ENCODE measurements at places on chromosomes 13 and 19. TPM values are rescaled to one million over a fixed set of nuclear protein-coding genes. Genes with fewer than 3 reads are reported as not detected.

The DCT gene
- polyA plus RNA-seq: not detected

The IGSF23 gene
- polyA plus RNA-seq: not detected

The SKA3 gene
- 179 TPM for polyA plus RNA-seq

The IFI30 gene
- 31.9 TPM for polyA plus RNA-seq

The SCEL gene
- polyA plus RNA-seq: not detected

- H3K4me1 ChIP-seq: no peaks in the 10 kb centered on the region
- H3K4me3 ChIP-seq: peak overlapping the region; percentile 81
- H3K27me3 ChIP-seq: peaks cover 24% of the 10 kb centered on the region
- H3K27ac ChIP-seq: no peak overlapping the region
- no peak for DNase-seq
- H3K36me3 ChIP-seq: no peaks in the 10 kb centered on the region
These were observed 705 bp downstream of the STXBP2 start for GRCh38 chr19:7637374-7638256.

- H3K4me1 ChIP-seq: no peaks in the 10 kb centered on the region
- H3K27ac ChIP-seq: no peak overlapping the region
- peaks cover 70% of the 10 kb centered on the region for H3K27me3 ChIP-seq
- H3K4me3 ChIP-seq: peak overlapping the region; percentile 72
These were observed 3.1 kb downstream of the KISS1R start for GRCh38 chr19:920051-920864.

DNA sequence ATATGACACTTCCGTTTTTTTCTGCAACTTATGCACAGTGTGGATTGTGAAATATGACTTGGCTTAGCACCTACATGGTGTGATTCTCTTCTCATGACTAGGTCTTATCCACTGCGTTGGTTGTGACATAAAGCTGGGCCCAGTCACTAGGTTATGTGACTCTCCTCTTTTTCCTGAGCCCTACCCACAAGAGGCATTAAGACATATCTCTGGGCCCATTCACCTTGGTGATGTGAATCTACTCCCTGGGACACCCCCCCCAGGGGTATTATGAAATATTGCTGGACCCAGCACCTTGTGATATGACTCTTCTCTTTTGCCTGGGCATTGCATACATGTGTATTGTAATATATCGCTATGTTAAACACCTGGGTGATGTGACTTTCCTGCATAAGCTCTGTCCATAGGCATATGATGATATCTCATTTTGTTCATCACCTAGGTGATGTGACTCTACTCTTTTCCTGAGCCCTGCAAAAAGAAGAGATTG is 85.8 kb upstream of the ZNF43 start:
- H3K4me3 ChIP-seq: no peak overlapping the region
- H3K27ac ChIP-seq: no peak overlapping the region
- no peaks in the 10 kb centered on the region for H3K4me1 ChIP-seq
- DNase-seq: no peak

DNA sequence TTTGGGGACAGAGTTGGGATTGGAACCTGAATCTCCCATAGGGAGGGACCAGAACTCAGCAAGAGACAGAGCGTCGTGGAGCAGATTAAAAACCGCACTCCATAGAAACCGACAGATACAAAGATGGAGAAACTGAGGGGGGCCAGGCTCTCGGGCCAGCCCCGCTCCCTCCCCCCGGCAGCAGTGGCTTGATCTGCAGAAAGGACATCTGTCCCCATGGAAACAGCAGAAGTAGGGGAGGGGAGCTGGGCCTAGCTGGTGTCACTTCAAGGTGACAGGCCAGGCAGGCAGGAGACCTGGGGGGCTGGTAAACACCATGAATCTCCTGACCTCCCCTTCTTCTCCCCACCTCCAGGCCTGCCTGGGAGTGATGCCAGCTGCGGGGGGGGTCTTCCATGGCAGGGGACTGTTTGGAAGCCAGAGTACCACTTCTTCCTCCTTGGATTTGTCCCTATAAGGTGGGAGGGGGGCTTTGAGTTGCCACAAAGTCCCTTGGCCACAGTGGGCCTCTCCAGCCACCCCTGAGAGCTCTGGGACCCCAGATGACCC is 10.9 kb downstream of the TMIGD2 start:
- no peak for DNase-seq
- H3K27me3 ChIP-seq: no peaks in the 10 kb centered on the region
- H3K4me1 ChIP-seq: no peaks in the 10 kb centered on the region
- no peaks in the 10 kb centered on the region for H3K36me3 ChIP-seq
- no peak overlapping the region for H3K4me3 ChIP-seq

DNA sequence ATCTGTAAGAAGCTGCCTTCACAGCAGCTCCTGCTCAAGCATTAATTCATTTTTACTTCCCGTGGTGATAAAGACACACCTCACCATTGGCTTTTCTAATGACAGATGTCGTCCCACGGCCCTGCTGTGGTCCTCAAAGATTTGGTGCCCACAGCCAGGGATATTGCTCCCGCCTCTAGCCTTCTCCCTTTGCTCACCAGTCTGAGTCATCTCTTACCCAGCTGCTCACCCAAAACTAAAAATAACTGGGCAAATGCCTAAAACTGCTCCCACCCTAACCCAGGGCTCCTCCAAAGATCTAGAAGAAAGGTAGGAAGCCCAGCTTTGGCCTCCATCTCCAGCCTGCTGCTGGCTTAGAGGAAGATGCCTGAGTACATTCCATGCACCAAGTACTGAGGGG is 371.1 kb upstream of the ZNF507 start:
- no peaks in the 10 kb centered on the region for H3K36me3 ChIP-seq
- no peak overlapping the region for H3K4me3 ChIP-seq
- no peaks in the 10 kb centered on the region for H3K27me3 ChIP-seq

DNA sequence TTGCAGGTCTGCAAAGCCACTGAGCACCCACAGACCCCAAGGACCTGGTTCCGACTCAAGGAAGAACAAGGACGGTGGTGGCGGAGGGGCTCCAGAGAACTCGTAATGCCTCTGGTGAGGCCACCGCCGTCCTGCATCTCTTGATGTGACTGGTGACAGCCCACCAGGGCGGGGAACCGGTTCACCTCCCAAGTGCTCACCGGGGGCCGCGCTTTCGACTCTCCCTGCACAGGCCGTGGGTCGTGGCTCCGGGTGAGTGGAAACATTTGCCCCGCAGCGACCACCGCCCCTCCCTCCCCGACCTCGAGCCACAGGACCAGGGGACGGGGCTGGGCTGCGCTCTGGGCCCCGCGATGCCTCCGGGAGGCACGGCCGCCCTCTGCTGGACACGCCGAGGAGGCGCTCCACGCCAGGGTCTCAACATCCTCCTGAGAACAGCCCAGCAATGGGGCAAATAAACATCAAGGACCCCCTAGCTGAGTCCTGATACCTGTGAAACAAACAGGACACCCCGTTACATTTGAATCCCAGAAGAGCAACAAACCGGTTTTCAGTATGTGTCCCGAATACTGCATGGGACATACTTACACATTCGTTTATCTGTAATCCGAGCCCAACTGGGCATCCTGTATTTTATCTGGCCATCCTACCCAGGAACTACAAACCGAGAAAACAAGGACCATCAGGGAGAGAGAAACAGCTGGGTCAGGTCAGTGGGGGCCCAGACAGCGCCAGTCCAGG is 3.9 kb upstream of the PLPP2 start:
- H3K27ac ChIP-seq: no peak overlapping the region
- H3K36me3 ChIP-seq: no peaks in the 10 kb centered on the region

- no peaks in the 10 kb centered on the region for H3K27me3 ChIP-seq
- no peak overlapping the region for H3K27ac ChIP-seq
- no peaks in the 10 kb centered on the region for H3K4me1 ChIP-seq
- peaks cover 5% of the 10 kb centered on the region for H3K36me3 ChIP-seq
- no peak for DNase-seq
These were observed 1949.7 kb upstream of the PRR20A start for GRCh38 chr13:55190996-55191395.

- peak overlapping the region; percentile 68 for H3K4me3 ChIP-seq
- peak overlapping the region; percentile 99 for H3K27ac ChIP-seq
- no peaks in the 10 kb centered on the region for H3K36me3 ChIP-seq
These were observed 17.8 kb upstream of the ADGRE5 start for GRCh38 chr19:14363183-14364097.

DNA sequence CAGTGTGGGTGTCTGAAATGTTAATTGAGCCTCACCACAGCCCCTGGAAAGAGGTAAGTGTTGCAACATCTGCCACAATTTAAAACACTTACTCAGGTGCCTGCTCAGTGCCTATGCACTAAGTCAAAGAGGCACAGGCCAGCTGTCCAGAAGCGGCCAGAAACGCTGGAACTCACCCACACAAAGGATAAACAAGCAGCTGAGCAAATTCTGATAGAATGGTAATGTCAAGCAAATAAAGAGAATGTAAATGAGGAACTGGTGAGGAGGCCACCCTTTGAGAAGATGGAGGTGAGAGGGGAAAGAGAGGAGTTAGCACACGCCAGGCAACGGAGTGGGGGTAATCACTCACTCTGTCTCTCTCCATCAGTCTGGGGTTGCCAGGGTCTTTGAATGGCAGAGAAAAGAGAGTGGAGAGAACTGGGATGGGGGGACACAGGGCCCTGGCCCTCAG is 67.7 kb upstream of the SERP2 start:
- peak overlapping the region; percentile 40 for H3K4me3 ChIP-seq
- peaks cover 36% of the 10 kb centered on the region for H3K27me3 ChIP-seq
- H3K4me1 ChIP-seq: peaks cover 34% of the 10 kb centered on the region
- no peak overlapping the region for H3K27ac ChIP-seq

DNA sequence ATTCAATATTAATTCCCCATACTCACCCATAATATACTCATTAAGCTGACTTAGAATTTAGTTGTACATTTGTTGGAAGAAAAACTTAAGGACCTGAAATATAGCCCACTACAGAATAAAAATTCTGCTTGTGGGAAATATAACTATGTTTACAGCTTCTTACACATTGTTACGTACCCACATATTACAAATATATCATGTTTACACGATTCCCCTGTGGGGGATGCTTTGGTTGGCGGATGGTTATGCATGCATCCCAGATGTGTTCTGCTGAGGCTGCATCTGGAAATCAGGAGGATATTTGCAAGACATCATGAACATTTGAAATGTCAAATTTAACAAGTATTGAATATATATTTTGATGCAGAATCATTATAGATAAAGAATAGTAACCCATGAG is 79.5 kb upstream of the KL start:
- no peak overlapping the region for H3K27ac ChIP-seq
- H3K36me3 ChIP-seq: no peaks in the 10 kb centered on the region
- no peaks in the 10 kb centered on the region for H3K4me1 ChIP-seq
- DNase-seq: no peak
- H3K4me3 ChIP-seq: no peak overlapping the region
- H3K27me3 ChIP-seq: no peaks in the 10 kb centered on the region

DNA sequence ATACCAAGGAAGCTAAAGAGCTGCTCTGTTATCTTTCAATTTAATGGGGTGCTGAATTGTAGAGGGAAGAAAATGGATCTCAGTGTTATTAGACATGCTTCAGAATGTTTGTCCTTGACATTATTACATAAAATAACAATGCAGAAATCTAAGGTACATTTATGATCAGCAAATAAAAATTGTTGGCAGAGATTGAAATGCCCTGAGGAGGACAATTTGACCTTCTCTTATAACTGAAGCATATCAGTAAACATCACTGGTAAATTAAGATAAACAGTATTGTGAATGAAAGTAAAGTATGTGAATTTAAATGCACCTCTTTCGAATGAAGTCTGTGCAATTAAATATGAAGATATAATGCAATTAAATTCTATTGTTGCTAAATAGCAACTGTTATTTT is 1362.1 kb upstream of the ATXN8OS start:
- peaks cover 19% of the 10 kb centered on the region for H3K4me1 ChIP-seq
- H3K27ac ChIP-seq: no peak overlapping the region
- H3K27me3 ChIP-seq: no peaks in the 10 kb centered on the region
- H3K4me3 ChIP-seq: no peak overlapping the region
- DNase-seq: no peak
- H3K36me3 ChIP-seq: no peaks in the 10 kb centered on the region

DNA sequence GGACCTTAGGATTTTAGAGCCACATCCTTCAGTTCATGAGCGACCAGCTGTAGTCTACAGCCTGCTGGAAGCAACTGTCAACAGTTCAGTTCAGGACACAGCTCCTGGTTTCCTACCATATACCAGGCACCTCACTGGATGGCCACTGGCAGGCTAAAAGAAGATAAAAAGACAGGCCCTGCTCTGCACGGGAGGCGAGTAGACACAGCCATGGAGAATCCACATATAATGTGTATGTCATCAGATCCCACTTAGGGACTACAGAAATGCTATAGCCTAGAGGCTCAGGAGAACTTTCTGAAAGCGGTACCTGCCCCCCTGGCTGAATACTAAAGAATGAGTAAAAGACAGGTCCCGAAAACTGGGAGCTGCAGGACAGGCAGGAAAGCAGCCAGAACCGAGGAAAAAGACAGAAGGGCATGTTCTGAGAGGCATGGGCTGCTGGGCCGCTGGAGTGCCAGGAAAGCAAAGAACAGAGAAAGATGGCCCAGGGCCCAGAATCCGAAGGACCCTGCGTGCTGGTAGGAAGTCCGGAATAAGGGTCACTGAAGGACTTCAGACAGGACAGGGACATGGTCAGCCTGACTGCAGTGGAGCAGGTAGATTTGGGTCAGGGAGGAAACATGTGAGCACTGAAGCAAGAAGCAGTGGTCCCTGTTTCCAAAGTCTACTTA is 23.5 kb downstream of the DZIP1 start:
- H3K4me1 ChIP-seq: no peaks in the 10 kb centered on the region
- H3K4me3 ChIP-seq: no peak overlapping the region
- DNase-seq: no peak
- no peak overlapping the region for H3K27ac ChIP-seq
- H3K27me3 ChIP-seq: no peaks in the 10 kb centered on the region

- no peak for DNase-seq
- H3K4me3 ChIP-seq: no peak overlapping the region
- H3K27me3 ChIP-seq: no peaks in the 10 kb centered on the region
- no peak overlapping the region for H3K27ac ChIP-seq
These were observed 56.9 kb upstream of the GTF2F2 start for GRCh38 chr13:45063261-45063860.

DNA sequence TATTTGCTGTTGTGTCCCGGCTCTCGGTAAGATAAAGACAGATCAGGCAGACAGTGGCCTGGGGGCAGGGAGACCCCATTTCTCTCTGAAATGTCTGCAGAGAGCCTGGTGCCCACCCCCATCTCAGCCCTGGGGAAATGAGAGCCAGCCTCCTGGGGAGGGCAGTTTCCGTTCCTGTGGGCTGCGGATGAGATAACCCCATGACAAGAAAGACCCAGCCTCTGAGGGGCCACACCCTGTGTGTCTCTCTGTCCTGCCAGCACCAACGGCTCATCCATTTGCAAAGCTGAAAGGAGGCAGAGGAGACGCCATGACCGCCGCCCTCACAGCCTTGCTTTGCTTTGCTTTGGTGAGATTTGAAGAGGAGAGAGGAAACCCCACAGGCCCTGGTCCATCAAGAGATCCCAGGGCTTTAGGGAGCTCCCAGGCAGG is 28.1 kb upstream of the KIR3DL3 start:
- no peak overlapping the region for H3K4me3 ChIP-seq
- no peak for DNase-seq
- H3K36me3 ChIP-seq: no peaks in the 10 kb centered on the region
- H3K4me1 ChIP-seq: no peaks in the 10 kb centered on the region

- H3K4me3 ChIP-seq: no peak overlapping the region
- no peak for DNase-seq
These were observed 34.6 kb upstream of the OLFM4 start for GRCh38 chr13:52994051-52994450.

GRCh38 chr13:42170029-42170428 is 101.9 kb upstream of the AKAP11 start:
- H3K4me3 ChIP-seq: no peak overlapping the region
- peaks cover 30% of the 10 kb centered on the region for H3K4me1 ChIP-seq
- no peaks in the 10 kb centered on the region for H3K27me3 ChIP-seq
- DNase-seq: peak; percentile 84

- peak; percentile 88 for DNase-seq
- H3K4me1 ChIP-seq: no peaks in the 10 kb centered on the region
- no peaks in the 10 kb centered on the region for H3K27me3 ChIP-seq
These were observed 19.6 kb downstream of the CELF5 start for GRCh38 chr19:3243819-3244700.

Measured in GM23338 (cell line).